ENCODE measurements at places on chromosomes 1 and 21. TPM values are rescaled to one million over a fixed set of nuclear protein-coding genes. Genes with fewer than 3 reads are reported as not detected.

DNA sequence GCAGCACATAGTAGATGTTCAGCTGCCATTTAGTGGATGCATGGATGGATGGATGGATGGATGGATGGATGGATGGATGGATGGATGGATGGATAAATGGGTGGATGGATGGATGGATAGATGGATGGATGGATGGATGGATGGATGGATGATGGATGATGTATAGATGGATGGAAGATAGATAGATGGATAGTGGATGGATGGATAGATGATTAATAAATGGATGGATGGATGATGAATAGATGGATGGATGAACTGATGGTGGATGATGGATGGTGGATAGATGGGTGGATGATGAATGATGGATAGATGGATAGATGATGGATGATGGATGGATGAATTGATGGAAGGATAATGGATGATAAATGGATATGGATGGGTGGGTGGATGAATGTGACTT, 20.6 kb downstream of the MATN1 start:
- DNase-seq: no peak

DNA sequence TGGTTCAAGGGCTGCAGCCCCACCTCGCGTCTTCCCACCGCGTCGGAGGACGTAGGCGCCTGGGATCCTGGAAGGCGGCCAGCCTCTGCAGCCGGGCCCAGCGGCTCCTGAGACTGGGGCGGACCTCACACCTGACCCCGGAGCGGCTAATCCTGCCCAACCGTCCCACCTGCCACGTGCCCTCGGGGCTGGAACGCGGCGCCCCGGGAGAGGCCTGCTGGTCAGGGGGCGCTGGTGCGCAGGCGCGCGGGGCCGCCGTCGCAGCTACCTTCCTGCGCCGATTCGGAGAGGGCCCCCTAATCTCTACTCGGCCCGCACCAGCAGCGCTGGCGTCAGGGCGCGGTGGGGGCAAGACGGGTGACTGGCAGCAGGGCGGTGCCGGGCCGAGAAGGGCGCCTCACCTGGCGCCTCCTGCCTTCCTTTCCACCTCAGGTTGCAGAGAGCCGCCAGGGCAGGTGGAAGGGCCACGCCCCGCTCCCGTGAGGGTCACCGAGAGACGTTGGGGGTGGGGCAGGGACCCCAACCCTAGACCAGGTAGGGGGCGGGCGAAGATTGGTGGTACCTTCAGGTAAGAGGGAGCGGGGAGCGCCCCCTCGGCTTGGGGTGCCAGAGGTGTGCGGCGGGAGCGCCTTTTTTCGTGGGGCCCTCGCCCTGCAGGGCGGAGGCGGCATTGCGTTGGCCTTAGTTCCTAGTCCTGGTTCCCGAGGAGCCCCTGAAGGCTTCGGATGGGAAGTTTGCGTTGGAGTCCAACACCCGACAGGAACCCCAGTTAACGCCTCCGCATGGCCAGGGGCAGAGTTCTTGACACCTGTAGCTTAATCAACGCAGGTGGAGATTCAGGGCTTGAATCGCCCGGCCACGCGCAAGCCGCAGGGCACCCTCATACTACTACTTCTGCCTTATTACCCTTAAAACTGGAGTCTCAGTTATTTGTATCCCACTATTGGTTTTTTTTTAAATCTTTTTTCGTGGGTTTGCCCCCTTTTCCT, at the start of gene TDRD5:
Gene TDRD5, plus strand, starts transcription at position 241 of the 989 bp plus-strand sequence. CDS start 784 bp downstream, outside the sequence.
- DNase-seq: no peak

DNA sequence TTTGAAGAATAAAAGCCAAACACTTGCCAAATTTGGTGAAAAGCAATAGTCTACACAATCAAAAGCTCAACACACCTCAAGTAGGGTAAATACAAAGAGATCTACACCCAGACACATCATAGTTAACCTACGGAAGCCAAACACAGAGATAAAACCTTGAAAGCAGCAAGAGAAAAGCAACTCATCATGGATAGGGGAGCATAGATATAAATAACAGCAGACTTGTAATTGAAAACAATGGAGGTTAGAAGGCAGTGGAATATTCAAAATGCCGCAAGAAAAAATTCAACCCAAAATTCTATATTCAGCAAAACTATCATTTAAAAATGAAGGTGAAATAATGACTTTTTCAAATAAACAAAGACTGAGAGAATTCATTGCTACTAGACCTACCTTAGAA, 105.1 kb downstream of the ITSN1 start:
- no peak for DNase-seq

Gene DRAXIN
- total RNA-seq: 0.08 TPM

Gene HRNR
- not detected for total RNA-seq

Gene IRF6
- 102 TPM for total RNA-seq

Gene OR10J5
- not detected for total RNA-seq

Gene PTAFR
- 9.9 TPM for total RNA-seq

Data from ureter (tissue), 1 donor.